ENCODE measurements at places on chromosomes 12 and 14.
A peak's percentile ranks its signal among the peaks of the same experiment; 100 is the strongest.

DNA sequence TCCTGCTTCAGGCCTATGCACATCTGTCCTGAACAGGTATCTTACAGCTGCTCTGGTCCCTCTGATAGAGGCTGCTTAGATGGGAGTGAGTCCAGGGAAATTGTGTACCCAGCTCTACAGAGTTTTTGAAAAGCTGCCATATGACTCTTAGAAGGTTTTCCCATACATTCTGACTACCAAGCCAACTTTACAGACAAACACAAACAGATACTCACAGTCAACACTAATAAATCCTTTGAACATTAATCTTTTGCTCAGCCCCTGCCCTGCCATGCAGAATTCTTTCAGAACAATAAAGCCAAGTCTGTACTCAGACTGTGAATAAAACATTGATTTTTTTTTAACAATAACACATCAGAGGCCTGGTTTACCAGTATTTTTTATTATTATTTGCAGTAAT lies 21.4 kb upstream of the RASSF8 start:
- DNase-seq, result no peak

GRCh38 chr14:58914279-58914855 lies 274.1 kb upstream of the DAAM1 start:
- no peak for DNase-seq

- DNase-seq, result no peak
Measured at GRCh38 chr12:19759227-19759626, 319.9 kb downstream of the AEBP2 start.

DNA sequence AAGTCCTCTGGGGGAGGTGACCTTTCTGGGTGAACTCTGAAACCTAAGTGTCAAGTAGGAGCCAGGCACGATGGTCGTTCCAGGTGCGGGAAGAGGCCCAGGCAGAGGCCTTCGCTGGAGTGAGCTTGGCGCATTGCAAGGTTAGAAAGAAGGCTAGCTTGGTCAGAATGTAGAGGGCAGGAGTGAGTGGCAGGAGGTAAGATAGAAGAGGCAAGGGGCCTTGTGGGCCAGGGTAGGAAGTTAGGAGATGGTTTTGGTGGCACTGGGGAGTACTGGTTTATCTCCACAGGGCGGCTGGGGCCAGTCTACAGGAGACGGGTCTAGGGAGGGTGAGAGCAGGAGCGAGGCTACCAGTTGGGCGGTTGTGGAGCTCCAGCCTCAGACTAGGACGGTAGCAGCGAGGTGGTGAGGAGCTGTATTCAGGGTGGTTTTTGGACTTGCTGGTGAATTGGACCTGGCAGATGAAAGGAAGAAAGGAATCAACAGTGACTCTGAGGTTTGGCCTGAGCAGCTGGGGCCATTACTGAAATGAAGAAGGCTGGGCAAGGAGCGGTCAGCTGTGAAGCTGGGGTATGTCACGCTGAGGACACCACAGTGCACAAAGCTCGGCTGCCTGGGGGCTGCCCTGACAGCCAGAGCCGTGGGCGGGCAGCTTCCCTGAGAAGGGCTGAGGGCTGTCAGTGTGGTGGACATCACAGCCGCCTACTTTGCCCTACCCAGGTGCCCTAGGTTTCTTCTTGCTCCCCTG lies 9.0 kb downstream of the MLXIP start:
- DNase-seq, result peak; percentile 32

DNA sequence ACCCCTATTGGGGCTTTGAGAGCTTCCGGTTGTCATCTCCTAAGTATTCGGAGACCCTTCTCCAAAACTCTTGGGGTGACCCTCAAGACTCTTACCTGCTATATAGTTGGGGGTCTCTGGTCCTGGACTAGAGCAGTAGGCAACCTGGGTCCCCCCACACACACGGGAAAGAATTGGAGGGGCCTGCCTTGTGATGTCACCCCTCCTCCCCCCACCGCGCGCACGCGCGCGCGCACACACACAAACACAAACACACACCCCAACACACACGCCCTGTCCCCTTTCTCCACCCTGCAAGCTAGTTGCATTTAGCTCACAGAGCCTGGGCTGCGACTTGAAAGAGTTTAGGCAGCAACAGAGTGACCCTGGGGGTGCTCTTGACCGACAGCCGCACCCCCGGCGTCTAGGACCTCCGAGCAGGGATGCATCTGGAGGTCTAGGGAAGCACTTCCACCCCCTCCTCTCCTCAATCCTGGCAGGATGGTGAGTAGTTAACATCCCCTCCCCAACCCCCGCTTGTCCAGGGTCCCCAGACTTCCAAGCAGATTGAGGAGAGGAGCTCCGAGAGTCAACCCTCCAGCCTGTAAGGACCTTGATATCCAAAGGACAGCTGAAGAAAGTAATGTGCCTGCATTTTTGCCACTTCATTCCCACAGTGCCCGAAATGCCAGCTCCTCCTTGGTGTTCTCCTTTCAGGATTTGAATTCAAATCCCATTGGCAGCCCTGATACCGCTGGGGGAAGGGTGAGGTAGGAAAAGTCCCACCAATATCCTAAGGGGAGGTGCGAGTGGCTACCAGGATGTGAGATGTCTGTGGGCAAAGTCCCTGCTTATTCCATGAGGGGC lies 1.4 kb upstream of the DNAJC14 start:
- peak; percentile 92 for DNase-seq

GRCh38 chr12:28017126-28017872 lies 44.8 kb upstream of the PTHLH start:
- peak; percentile 55 for DNase-seq

- DNase-seq, result no peak
Measured at GRCh38 chr14:99038431-99038820, 233.6 kb downstream of the BCL11B start.

GRCh38 chr12:33439587-33440011 lies at the start of gene SYT10:
Gene SYT10 (minus strand): TSS chr12:33439819. CDS start chr12:33439522, 297 bp downstream.
- DNase-seq, result peak; percentile 33

GRCh38 chr14:76537906-76538647 lies 162.1 kb downstream of the ESRRB start:
- DNase-seq, result peak; percentile 9

DNA sequence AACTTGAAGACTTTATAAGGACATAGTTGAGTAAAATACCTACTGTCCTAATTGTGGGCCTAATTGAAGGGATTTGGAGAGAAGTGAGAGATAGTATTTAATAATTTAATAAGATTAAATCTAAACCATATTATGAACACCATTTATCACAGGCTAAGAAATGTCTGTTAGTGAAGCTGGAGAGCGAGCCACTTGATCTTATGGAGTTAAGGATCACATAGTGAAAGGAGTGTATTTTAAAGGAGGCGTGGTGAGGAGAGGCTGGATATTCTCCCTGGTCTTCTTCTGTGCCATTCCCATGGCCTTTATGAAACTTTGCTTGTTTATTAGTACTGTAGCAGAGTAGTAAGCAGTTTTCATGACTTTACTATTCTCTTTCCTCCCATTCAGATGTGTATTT lies 172.4 kb downstream of the TRHDE start:
- DNase-seq, result no peak

GRCh38 chr14:78455896-78456435 lies 285.8 kb downstream of the NRXN3 start:
- no peak for DNase-seq

DNA sequence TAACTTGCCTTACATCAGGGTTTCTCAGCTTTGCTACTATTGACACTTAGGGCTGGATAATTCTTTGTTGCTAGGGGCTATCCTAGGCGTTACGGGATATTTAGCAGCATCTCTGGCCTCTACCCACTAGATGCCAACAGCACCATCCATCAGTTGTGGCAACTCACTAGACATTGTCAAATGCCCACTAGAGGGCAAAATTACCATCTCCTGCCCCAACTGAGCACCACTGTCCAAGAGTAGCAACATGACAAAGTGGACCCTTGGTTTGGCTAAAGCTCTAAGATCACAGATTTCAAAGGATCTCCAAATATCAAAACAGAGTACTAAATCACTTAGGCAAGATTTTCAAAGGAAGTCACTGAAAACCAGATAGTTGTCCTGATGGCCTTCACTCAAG lies 251.7 kb upstream of the TBX3 start:
- no peak for DNase-seq

GRCh38 chr12:111409780-111410430 lies 4.2 kb downstream of the SH2B3 start:
- no peak for DNase-seq

DNA sequence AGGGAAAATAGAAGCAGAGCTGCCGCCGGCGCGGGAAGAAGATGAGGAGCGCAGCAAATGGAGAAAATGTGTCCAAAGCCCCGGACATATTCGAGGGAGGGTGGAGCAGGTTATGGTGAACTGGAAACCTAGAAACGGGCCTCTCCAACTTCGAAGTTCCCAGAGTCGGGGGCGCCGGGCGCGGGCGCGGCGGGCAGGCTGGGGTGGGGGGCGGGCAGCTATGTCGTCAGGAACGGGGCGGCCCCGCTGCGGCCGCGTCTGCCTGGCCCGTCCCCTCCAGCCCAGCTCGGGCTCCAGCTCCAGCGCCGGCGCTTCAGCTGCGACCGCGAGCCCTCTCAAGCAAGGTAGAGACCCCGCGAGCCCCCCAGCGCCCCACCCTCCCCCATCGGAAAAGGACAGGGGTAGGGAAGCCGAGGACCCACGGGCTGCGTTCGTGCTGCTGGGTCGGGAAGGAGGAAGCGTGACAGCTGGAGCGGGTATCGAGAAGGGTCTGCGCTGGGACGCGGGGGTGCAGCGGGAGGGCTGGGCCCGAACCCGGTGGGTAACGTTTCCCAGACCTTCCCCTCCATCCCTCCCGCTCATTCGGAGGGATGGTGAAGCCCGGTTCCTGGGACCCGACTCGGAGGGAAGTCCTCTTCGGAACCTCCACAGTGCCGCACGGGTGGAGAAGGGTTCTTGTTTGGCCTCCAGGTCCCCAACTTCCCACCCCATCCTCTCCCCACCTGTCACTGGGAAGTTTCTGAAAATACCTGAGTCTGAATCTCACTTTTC lies 1.0 kb downstream of the DGKA start:
- DNase-seq, result peak; percentile 79

- DNase-seq, result no peak
Measured at GRCh38 chr12:117063162-117063911, 35.9 kb downstream of the TESC start.

GRCh38 chr14:78240567-78240966 lies 70.4 kb downstream of the NRXN3 start:
- DNase-seq, result no peak

GRCh38 chr14:99907761-99908652 lies 114.8 kb downstream of the EML1 start:
- DNase-seq, result no peak

DNA sequence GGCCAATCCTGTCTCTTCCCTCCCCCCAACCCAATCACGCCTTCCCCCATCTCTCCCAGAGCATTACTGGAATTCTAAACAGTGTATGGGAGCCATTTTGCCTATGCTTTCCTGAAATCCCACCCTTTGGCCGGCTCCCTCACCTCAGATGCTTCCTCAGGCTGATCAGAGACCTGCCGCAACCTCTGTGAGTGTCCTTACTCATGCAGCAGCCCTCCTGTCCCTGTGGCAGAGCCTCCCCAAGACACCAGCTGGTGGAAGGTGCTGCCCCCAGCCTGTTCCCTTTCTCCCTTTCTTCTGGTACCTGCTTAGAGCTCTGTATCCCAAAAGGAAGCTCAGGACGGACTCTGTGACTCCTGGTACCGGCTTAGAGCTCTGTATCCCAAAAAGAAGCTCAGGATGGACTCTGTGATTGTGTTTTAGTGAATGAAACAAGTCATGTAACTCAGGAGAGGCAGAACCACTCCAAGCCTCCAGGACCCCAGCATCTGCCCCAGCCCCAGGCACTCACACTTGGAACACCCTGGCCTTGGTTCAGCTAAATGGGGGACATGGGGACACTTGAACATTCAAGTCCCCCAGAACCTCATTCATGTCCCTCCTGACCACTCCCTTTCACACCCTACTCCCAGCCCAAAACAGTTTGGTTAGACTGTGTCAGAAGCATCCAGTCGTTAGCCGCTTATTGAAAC lies 29.3 kb upstream of the RIN3 start:
- no peak for DNase-seq

GRCh38 chr14:65581799-65582198 lies 169.3 kb downstream of the FUT8 start:
- no peak for DNase-seq

- no peak for DNase-seq
Measured at GRCh38 chr12:132833341-132833740, 4.7 kb upstream of the GOLGA3 start.

DNA sequence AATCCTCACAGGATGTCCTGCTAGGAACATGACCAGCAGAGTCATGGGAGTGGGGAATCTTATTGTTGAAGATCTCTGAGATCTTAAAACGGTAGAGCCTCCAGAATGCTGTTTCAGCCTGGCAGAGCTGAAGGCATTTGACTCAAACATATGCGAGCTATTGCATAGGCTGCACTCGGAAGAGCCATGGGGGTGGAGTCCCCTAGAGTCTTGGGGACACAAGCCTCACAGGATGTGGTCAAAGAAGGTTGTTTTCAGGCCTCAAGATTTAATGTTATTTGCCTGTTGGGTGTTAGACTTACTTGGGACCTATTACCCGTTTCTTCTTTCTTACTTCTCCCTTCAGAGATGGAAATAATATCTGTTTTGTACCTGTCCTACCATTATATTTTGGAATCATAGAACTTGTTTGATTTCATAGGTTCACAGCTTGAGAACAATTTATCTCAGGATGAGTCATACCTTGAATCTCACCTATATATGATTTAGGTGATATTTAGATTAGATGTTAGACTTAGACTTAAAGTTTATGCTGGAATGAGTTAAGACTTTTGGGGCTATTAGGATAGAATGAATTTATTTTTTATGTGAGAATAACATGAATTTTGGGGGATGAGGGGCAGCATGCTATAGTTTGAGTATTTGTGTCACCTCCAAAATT lies 172.2 kb upstream of the ATP2B1 start:
- DNase-seq, result no peak

DNA sequence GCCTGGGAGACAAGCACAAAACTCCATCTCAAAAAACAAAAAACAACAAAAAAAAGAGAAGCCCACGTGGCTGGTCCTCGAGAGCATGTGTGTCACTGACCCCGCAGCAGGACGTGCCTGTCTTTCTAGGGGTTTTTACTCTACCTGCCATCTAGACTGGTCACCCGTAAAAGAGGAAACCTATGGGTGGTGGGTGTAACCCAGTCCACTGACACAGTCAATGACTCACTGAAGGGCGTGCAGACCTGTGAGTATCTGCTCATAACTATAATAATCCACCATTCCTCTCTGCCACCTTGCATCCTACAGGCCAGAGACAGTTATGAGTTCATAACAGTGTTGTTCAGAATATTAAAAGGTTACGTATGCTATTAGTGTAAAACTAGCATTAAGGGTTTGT lies 4.6 kb downstream of the GOLGA3 start:
- DNase-seq, result no peak

DNA sequence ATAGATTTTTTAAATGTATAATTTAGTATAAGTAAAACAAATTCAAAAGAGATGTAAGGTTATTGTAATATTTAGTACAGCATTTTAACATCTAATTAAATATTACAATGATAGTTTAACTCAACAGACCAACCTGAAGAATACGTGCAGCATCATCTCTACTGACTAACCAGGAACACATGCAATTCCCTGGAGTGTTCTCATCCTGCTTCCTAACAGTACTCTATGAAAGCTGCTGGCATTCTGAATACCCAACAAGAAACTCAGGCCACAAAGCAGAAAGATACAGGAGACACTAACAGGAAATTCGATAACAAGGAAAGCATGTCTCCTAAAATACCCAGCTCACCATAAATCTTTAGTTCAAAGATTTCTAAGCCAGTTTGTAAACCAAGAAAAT lies 58.3 kb downstream of the CEP83 start:
- DNase-seq, result no peak
